ENCODE measurements at places on chromosomes 5 and 9. TPM values are rescaled to one million over a fixed set of nuclear protein-coding genes. Genes with fewer than 3 reads are reported as not detected.

PTGS1 gene
- total RNA-seq = 0.44 TPM

CERCAM gene
- 19.1 TPM for total RNA-seq

GABRP gene
- not detected for total RNA-seq

TMC1 gene
- total RNA-seq = not detected

PCDHB2 gene
- total RNA-seq = 13.8 TPM

MARVELD2 gene
- total RNA-seq = 12.5 TPM

NMUR2 gene
- not detected for total RNA-seq

OR1J2 gene
- total RNA-seq = not detected

CDHR2 gene
- not detected for total RNA-seq
